ENCODE measurements at places on chromosomes 2 and 18. TPM values are rescaled to one million over a fixed set of nuclear protein-coding genes. Genes with fewer than 3 reads are reported as not detected.

Gene SCN7A
- total RNA-seq: 92.5 TPM

Gene EFEMP1
- 141 TPM for total RNA-seq

DNA sequence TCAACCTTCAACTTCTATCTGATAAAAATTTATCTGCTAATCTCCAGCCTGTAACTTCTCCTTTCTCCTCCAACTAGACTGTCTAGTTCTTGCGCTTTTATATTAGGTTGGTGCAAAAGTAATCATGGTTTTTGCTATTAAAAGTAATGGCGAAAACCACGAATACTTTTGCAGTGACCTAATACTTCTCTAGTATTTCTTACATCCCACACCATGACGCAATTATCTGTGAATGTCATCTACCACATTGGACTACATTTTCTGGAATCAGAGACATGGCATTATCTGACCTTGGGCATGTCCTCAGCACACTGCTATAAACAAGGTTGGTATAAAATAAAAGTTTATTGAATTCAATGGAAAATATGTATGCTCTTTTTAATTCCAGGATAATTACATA lies 370.2 kb upstream of the LYPD1 start:
- ATAC-seq: no peak

DNA sequence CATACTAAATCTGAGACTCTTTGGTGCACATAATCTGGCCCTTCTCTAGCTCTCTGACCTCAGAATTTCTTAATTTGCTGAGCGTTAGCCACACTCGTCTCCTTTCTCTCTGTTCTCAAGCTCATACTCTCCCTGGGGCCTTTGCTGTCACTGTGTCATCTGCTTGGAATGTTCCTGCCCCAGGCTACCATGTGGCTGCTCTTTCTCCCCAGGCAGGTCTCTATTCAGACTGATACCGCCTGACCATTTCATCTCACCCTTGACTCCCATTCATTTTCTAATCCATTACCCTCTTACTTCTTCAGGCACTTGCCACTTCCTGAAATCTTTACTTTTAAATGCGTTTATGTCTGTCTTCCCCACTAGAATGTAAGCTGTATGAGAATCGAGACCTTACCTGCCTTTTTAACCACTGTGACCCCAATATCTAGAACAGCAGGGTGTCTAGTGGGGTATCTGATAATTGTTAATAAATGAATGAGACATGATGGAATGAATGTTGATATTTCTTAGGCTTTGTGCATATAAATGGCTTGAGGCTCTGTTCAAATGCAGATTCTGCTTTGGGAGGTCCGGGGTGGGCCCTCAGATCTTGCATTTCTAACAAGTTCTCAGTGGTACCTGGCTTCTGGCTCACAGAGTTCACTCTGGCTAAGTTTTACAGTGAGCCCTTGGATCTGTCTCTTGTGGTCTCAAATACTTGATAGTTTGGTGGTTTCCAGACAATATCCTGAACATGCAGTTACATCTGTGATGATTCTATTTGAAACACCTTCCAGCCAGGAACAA lies 89.9 kb upstream of the EPC2 start:
- ATAC-seq: no peak

GRCh38 chr18:58635891-58636290 lies 7.0 kb upstream of the ALPK2 start:
- no peak for ATAC-seq
